ENCODE measurements at places on chromosomes 1 and 21. TPM values are rescaled to one million over a fixed set of nuclear protein-coding genes. Genes with fewer than 3 reads are reported as not detected.

- H3K36me3 ChIP-seq, result no peaks in the 10 kb centered on the region
- DNase-seq, result no peak
- H3K4me3 ChIP-seq, result no peak overlapping the region
- H3K27me3 ChIP-seq, result no peaks in the 10 kb centered on the region
These were observed 104.8 kb upstream of the IPO9 start for GRCh38 chr1:201724039-201724765.

Gene CRP
- total RNA-seq, result not detected

DNA sequence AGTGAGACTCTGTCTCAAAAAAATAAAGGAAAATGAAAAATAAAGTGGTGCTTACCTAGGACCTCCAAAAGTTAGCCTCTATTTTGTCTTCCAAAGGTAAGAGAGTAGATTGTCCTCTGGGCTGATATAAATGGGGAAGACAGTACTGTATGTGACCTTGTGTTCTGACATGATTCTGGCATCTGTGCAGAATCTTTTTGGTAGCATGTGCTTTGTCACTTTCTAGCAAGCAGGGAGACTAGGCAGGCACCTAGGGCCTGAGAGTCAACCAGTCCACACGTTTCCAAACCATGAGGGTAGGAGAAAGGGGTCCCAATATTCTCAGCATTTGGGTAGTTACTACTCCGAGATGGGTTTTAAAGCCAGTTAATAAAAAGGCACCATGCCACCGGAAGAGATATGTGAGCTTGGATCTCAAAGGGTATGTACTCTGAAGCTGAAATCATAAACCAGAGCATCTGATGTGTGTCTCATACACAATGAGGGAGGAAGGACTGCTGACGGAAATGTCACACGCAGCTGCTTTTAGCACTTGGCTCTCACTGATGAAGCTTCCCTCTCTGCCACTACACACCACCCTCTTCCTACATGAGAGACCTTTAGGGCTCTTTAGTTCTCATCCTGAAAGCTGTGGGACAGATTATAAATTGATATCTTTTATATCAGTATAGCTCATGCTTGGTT is 27.0 kb upstream of the SLC16A1 start:
- no peaks in the 10 kb centered on the region for H3K27me3 ChIP-seq
- no peak for DNase-seq
- H3K36me3 ChIP-seq, result no peaks in the 10 kb centered on the region
- H3K27ac ChIP-seq, result no peak overlapping the region

- no peaks in the 10 kb centered on the region for H3K27me3 ChIP-seq
- no peak overlapping the region for H3K4me3 ChIP-seq
- peak overlapping the region; percentile 76 for H3K27ac ChIP-seq
- DNase-seq, result peak; percentile 93
These were observed 4.1 kb downstream of the KIF21B start for GRCh38 chr1:201019321-201019977.

Gene PYHIN1
- total RNA-seq, result 0.61 TPM

Gene FALEC
- not detected for total RNA-seq

DNA sequence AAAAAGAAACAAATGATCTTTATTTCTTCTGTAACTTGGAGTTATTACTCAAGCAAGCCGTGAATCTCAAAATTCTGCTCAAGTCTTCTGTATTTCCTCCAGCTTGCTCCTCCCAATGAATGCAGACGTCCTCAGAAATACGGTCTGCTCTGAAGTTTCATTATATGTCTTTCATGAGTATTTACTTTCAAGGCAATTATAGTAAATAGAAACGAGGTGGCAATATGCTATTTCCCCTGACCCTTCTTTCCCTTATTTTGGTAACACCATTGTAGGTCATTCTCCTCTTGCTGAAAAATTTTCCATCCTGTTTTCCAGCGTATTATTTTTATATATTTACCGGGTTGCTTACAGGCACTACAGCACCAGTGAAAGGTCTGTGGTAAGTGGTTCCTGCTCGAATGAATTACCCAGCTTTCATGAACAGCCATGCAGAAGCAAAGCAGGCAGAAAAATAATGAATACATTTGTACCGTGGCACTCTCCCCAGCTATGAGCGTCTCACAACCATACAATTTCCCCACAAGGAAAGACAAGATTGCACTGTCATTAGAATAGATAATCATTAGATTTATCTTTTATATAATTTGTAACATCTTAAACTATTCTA is 350.9 kb upstream of the PKN2 start:
- H3K4me1 ChIP-seq, result no peaks in the 10 kb centered on the region
- H3K36me3 ChIP-seq, result no peaks in the 10 kb centered on the region

DNA sequence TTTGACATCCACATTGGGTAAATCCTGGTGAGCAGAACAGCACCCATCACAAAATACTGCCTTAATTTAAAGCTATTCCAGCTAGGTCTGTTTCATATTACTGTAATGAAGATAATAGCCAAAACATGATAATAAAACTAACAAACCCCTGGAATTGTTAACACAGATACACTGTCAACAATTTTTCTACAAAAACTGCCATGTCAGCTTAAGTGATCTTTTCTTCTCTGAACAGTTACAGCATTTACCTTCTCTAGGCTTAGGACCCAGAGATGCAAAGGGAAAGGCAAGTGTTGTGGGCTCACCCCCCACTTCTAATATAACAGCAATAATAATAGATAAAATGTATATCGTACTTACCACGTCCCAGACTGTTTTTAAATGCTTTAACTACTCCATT is 92.1 kb downstream of the SMYD3 start:
- no peaks in the 10 kb centered on the region for H3K27me3 ChIP-seq
- H3K4me1 ChIP-seq, result no peaks in the 10 kb centered on the region
- no peaks in the 10 kb centered on the region for H3K36me3 ChIP-seq
- no peak overlapping the region for H3K27ac ChIP-seq
- H3K4me3 ChIP-seq, result no peak overlapping the region

Gene IER5
- total RNA-seq, result 19.6 TPM

- peak overlapping the region; percentile 14 for H3K4me3 ChIP-seq
- peak overlapping the region; percentile 88 for H3K27ac ChIP-seq
- peaks cover 35% of the 10 kb centered on the region for H3K4me1 ChIP-seq
- H3K27me3 ChIP-seq, result no peaks in the 10 kb centered on the region
- H3K36me3 ChIP-seq, result no peaks in the 10 kb centered on the region
These were observed 2.9 kb downstream of the QSOX1 start for GRCh38 chr1:180157576-180158057.

GRCh38 chr1:192459467-192459866 is 116.1 kb upstream of the RGS1 start:
- no peak for DNase-seq
- H3K4me3 ChIP-seq, result no peak overlapping the region
- H3K27me3 ChIP-seq, result no peaks in the 10 kb centered on the region
- no peak overlapping the region for H3K27ac ChIP-seq
- H3K4me1 ChIP-seq, result no peaks in the 10 kb centered on the region

DNA sequence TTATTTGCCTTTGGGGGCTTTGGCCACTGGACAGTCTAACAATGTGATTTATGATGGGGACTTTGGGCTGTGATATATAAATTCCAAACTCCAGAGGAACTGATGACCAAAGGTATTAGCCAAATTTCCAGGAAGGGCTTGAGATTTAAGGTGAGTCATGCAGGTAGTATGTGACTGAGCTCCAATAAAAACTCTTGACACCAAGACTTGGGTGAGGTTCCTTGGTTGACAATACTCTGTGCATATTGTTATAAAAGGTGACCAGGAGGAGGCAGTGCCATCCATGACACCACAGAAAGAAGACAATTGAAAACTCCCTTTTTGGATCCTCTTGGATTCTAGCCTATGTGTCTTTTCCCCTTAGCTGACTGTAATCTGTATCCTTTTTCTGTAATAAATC is 392.7 kb upstream of the LRRC7 start:
- H3K4me3 ChIP-seq, result no peak overlapping the region
- no peak for DNase-seq
- H3K27me3 ChIP-seq, result no peaks in the 10 kb centered on the region

DNA sequence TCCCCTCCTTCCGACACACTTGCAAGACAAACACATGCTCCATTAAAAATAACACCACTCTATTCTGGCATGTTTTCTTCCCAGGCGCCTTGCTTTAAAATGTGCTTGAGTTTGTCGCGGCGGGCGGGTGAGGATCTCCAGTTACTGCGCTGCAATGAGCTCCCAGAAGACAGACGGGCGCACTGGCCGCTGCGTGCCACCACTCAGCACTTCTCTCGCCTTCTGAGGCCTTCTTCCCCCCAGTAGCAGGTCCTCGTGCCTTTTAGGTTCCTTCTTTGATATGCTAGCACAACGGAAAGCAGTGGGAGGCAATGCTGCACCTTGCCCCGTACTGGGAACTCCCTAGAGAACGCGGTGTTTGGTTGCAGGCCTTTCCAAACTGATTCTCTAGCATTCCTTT is 279.5 kb upstream of the NR5A2 start:
- H3K27me3 ChIP-seq, result no peaks in the 10 kb centered on the region
- H3K27ac ChIP-seq, result no peak overlapping the region
- no peak overlapping the region for H3K4me3 ChIP-seq
- DNase-seq, result no peak

GRCh38 chr1:58443986-58444868 is 102.3 kb downstream of the OMA1 start:
- H3K4me3 ChIP-seq, result no peak overlapping the region
- H3K27me3 ChIP-seq, result no peaks in the 10 kb centered on the region
- H3K4me1 ChIP-seq, result no peaks in the 10 kb centered on the region
- DNase-seq, result no peak

DNA sequence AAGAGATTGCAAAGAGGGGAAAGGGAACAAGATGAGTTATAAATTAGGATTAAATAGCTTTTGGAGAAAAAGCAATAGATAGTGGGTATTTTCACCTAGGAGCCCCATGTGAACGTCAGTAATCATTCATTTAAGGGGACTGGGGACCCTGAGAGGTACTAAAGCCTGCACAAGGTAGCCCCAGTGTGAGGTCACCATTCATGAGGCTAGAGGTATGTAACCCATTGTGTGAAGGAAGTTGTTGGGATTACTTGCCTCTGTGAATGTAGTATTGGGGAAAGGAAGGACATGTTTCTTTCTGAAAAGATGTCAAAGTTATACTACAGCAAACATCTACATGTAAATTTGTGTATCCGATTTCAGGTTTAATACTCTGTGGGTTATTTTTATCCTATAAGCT is 276.8 kb downstream of the TBX15 start:
- H3K36me3 ChIP-seq, result no peaks in the 10 kb centered on the region
- H3K4me1 ChIP-seq, result no peaks in the 10 kb centered on the region
- H3K27ac ChIP-seq, result no peak overlapping the region
- H3K27me3 ChIP-seq, result no peaks in the 10 kb centered on the region

DNA sequence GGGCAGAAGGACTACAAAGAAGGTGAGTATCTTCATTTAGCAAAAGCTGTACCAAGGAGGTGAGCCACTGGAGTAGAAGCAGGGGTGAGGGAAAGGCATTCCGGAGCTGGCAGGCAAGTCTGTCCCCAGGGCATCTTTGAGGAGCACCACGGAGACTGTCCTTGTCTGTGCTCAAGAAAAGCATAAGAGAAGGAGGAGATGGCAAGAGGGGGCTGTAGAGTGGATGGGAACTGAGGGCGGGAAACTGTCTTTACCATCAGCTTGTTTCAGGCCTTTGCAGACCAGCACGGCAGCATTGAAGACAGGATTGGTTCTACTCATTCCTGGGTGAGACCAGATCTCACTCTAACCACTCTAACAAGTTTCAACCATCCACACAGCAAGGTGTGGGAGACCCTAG is 355.8 kb downstream of the AJAP1 start:
- no peaks in the 10 kb centered on the region for H3K4me1 ChIP-seq
- no peaks in the 10 kb centered on the region for H3K36me3 ChIP-seq
- H3K27me3 ChIP-seq, result no peaks in the 10 kb centered on the region
- H3K27ac ChIP-seq, result no peak overlapping the region
- H3K4me3 ChIP-seq, result no peak overlapping the region

GRCh38 chr21:24658026-24658425 is 949.3 kb downstream of the MRPL39 start:
- no peaks in the 10 kb centered on the region for H3K27me3 ChIP-seq
- no peak overlapping the region for H3K27ac ChIP-seq
- DNase-seq, result no peak
- H3K4me3 ChIP-seq, result no peak overlapping the region

- H3K36me3 ChIP-seq, result no peaks in the 10 kb centered on the region
- no peak overlapping the region for H3K4me3 ChIP-seq
- no peaks in the 10 kb centered on the region for H3K4me1 ChIP-seq
- no peak overlapping the region for H3K27ac ChIP-seq
- no peaks in the 10 kb centered on the region for H3K27me3 ChIP-seq
These were observed 23.0 kb upstream of the POU2F1 start for GRCh38 chr1:167197692-167198091.

Gene PEX11B
- 31.1 TPM for total RNA-seq

Gene AGT
- total RNA-seq, result 5.3 TPM

DNA sequence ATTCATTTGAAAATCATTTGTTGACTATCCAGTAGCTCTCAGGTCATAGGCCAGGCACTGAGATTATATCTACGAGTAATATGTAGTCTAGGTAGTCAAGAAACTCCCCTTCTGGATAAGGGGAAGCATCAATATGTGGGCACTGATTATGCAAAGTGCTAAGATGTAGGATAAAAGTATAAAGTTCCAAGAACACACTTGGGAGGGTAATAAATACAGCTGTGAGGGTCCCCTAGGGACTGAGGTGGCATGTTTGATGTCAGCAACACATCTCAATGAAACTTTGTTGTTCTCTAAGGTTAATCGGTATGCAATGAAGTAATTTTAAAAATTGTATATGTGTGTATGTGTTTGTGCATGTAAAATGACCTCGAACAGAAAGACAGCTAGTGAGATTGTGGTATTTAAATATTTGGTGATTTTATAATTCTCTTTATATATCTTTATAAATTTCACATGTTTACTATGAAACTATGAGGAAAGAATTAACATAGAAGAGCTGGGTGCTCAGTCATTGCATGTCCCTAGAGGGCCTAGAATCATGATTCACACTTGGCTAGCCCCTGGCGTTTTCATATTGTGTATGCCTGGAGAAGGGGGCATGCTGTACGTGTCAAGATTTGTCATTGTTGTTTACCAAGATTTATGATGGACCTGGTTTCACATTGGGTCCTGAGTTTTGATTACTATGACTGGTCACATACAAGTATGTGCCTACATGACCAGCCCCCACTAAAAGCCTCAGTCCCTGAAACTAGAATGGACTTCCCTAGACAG is 140.1 kb upstream of the DUSP10 start:
- H3K36me3 ChIP-seq, result no peaks in the 10 kb centered on the region
- no peaks in the 10 kb centered on the region for H3K27me3 ChIP-seq
- H3K4me3 ChIP-seq, result no peak overlapping the region

DNA sequence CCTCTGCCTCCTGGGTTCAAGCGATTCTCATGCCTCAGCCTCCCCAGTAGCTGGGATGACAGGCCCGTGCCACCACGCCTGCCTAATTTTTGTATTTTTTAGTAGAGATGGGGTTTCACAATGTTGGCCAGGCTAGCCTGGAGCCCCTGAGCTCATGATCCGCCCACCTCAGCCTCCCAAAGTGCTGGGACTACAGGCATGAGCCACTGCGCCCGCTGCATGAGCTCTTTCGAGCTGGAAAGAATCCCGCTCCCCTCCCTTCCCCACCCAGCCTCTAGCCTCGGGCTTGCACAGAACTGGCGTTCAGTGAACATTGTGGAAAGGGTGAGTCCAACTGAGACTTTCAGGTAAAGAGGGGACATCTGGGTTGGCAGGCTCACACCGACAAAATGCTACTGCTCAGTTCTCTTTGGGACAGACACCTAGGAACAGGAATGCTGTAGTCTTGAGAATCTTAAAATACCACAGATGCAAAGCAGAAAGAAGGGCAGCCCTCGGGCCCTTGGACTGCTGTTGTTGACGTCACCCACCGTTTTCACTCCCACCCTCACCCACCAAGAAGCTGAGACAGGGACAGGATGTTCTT is 9.7 kb upstream of the GNG4 start:
- DNase-seq, result no peak
- H3K36me3 ChIP-seq, result no peaks in the 10 kb centered on the region
- H3K27ac ChIP-seq, result no peak overlapping the region
- no peaks in the 10 kb centered on the region for H3K4me1 ChIP-seq
- H3K4me3 ChIP-seq, result no peak overlapping the region
- no peaks in the 10 kb centered on the region for H3K27me3 ChIP-seq

Gene OR2L3
- total RNA-seq, result not detected
